Esophagus squamous epithelium (tissue), 5 donors: ENCODE measurements at places on chromosomes 11 and 22.

DNA sequence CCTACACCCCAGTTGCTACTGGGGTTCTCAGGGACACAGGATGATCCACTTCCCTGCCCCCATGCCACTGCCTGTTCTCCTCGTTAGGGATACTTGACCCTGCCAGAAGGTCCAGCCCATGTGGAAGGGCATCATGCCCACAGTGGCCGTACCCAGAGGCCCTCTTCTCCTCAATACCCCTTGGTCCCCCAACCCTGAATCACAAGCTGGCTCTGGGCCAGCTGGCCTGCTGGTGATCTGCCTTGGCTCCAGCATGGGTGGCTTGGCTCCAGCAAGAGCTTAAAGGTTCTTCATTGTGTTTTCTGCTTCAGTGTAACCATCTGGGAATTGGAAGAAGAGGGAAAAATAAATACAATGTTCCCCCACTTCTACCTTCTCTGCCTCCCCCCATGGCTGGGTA lies 11.1 kb upstream of the TPBGL start:
- H3K36me3 ChIP-seq, result no peaks in the 10 kb centered on the region
- no peaks in the 10 kb centered on the region for H3K4me1 ChIP-seq
- DNase-seq, result no peak
- H3K4me3 ChIP-seq, result no peak overlapping the region
- H3K27me3 ChIP-seq, result peaks cover 16% of the 10 kb centered on the region

DNA sequence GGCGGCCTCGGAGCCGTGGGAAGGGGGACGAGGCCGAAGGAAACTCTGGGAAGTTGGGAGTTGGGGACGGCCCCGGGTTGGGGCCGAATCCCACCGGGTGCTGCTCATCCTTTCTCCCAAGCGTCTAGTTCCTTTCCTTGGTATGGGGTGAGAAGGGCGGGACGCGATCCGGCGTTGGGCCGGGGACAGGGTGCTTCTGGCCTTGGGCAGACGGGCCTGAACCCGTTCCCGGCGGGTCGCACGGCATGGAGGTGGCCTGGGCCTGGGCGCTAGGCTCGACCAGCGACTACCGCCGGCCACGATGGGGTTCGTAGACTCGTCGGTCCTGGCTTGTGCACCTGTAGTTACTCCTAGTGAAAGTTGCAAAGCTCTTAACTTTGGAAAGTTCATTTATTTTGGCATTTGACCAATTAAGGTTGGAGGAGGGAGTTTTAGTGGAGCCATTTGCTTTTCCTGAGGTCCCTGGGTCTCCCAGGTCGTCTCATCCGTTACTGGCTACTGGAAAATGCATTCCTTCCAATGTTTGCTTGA lies 1.0 kb downstream of the SYT9 start:
- no peak for DNase-seq
- peaks cover 51% of the 10 kb centered on the region for H3K27me3 ChIP-seq
- peak overlapping the region; percentile 67 for H3K4me3 ChIP-seq
- no peak overlapping the region for H3K27ac ChIP-seq

DNA sequence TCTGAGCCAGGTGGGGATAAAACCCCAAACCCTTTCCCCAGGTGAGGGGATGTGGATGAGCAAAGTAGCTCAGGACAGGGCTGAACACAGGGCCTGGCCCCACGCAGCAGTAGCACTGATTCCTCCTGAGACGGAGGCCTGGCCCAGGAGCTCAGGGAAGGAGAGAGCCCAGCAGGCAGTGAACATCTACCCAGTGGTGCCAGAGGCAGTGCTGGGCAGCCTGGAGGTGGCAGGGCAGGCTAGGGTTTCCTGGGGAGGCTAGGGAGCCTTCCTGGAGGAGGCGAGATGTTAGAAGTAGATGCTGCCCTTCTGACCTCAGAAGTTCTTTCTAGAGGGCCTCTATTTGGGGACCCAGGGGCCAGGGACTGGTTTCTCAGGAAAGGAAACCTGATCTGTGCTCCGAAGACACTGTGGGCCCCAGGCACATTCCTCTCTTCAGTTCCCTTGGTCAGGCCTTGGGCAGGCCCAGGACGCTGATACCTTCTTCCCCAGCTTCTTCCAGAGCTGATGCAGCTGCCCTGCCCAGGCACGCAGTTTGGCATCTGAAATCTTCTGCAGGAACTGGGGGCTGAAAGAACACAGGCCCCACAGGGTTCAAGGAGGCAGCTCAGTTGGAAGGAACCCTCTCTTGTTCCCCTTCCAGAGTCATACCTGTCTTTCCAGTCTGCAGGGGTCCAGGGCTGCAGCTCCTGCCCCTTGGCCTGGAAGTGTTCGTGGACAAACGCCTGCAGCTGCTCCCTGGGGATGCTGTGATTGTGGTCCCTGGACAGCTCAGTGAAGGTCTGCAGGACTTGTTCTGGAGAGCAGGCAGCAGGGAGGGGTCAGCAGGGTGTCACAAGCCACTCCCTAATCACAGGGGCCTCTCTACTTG lies 16.8 kb downstream of the TREH start:
- no peak overlapping the region for H3K4me3 ChIP-seq
- no peak for DNase-seq
- H3K27me3 ChIP-seq, result no peaks in the 10 kb centered on the region
- peaks cover 17% of the 10 kb centered on the region for H3K4me1 ChIP-seq

- DNase-seq, result no peak
- no peak overlapping the region for H3K4me3 ChIP-seq
- peak overlapping the region; percentile 83 for H3K27ac ChIP-seq
- H3K4me1 ChIP-seq, result no peaks in the 10 kb centered on the region
- H3K36me3 ChIP-seq, result no peaks in the 10 kb centered on the region
- no peaks in the 10 kb centered on the region for H3K27me3 ChIP-seq
Measured at GRCh38 chr11:68146010-68146540, 24.9 kb upstream of the CHKA start.

GRCh38 chr22:22195265-22196017 lies 49.1 kb upstream of the VPREB1 start:
- H3K4me1 ChIP-seq, result no peaks in the 10 kb centered on the region
- no peak overlapping the region for H3K4me3 ChIP-seq
- H3K27ac ChIP-seq, result no peak overlapping the region
- no peaks in the 10 kb centered on the region for H3K27me3 ChIP-seq

DNA sequence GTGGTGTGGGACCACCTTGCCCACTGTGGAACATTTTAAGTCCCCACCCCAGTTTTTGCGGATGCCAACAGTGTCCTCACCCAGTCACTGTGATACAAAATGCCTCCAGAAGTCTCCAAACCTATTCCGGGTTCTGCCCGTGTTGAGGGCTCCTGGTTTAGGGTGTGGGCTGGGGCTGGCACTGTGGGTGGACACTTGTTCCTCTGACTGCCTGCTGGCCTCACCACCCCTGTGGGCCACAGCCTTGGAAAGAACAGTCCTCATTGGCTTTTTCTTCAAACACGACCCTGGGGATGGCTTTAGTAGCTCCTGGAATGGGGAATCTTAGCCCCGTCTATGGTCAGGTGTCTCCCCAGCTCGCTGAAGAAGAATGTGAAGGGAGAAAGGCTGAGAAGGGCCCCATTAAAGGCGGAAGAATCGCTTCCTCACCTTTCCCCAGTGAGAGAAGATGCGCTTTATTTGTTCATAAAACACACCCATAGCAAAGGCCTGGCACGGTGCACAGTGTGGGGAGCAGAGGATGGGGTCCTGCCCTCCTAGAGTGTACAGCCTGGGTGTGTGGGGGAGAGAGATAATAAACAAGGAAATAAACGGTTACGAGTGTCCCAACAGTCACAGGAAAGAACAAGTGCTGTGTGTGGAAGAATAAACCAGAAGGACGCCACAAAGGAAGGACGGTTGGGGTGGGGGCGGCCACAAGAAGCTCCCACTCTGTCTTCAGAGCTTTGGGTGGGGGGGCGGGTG lies 91.6 kb upstream of the SLC22A12 start:
- H3K36me3 ChIP-seq, result no peaks in the 10 kb centered on the region
- H3K4me1 ChIP-seq, result no peaks in the 10 kb centered on the region
- H3K27ac ChIP-seq, result no peak overlapping the region
- H3K4me3 ChIP-seq, result no peak overlapping the region
- H3K27me3 ChIP-seq, result no peaks in the 10 kb centered on the region
- DNase-seq, result no peak
